ENCODE measurements at places on chromosomes 16 and 17. TPM values are rescaled to one million over a fixed set of nuclear protein-coding genes. Genes with fewer than 3 reads are reported as not detected.
A peak's percentile ranks its signal among the peaks of the same experiment; 100 is the strongest.

The SLC9A5 gene
- total RNA-seq: 2.6 TPM

The ST6GALNAC1 gene
- 8.4 TPM for total RNA-seq

DNA sequence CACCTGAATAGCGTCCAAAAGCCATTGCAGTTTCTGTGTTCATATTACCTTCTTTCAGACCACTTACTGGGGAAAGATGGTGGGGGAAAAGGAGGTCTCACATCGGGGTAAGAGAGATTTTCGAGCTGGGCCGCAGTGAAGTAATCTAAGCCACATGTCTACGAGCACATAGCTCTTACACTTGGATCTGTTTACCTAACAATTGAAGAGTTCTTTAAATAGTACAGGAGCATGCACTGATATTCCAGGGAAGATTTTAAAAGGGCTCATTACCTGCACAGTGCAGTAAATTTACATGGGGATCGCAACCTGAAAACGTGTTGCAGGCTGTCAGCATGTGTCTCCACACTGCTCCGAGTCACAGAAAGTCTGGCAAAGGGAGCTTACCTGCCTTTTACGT is 12.6 kb downstream of the MAF start:
- no peak for DNase-seq

DNA sequence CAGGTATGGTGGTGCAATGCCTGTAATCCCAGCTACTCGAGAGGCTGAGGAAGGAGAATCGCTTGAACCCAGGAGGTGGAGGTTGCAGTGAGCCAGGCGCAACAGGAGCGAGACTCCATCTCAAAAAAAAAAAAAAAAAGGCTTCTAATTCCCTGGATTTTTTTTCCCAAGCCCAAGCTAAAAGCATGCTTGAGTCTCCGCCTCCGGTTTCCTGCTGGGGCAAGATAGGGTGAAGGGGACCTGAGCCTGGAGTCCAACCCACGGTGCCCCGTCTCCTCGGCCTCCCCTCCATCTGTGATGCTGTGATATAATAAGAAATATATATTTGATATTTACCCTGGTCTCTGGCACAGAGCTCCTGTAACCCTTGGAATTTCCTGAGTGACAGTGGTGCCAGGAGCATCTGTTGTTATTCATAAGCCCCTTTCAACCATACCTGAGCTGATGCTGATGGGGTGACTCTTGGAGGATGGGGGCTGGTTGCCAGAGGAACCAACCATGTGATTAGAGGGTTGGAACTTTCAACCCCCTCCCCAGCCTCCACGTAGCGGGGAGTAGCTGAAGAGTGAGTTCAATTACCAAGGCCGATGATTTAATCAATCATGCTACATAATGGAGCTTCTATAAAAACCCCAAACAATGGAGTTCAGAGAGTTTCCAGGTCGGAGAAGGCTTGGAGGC is 12.8 kb upstream of the TNK1 start:
- no peak for DNase-seq

- peak; percentile 88 for DNase-seq
These were observed 18.1 kb upstream of the TMEM98 start for GRCh38 chr17:32909787-32910369.

- no peak for DNase-seq
These were observed 41.6 kb upstream of the IRF8 start for GRCh38 chr16:85857406-85857805.

DNA sequence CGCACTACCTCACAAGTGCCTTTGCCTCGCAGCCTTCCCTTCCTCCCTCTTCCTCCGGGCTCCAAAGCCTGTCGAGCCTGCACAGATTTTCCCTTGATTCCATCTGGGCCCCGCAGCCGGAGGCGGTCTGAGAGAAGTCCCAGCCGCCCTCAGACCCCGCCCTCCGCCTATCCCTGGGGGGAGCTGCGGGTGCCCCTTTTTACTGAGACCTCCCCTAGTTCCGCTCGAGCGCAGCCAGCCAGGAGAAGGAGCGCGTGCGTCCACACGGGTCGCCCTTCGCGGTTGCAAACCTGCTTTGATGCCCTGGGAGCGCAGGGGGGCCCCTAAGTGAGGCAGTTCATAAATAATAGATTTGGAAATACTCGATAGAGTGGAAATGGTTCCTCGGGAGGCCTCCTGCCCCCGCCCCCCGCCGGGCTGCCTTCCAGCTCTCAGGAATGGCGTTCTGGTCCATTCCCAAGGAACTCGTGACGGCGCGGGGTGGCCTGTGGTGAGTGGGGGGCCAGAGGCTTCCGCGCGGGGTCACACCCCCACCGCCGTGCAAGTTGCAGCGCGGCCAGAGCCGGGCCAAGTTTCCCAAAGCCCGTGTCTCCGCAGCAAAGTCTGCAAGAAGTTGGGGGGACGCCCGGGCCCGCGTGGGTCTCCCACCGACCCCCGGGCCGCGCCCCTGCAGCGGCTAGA is 610 bp downstream of the C16orf74 start:
- no peak for DNase-seq

DNA sequence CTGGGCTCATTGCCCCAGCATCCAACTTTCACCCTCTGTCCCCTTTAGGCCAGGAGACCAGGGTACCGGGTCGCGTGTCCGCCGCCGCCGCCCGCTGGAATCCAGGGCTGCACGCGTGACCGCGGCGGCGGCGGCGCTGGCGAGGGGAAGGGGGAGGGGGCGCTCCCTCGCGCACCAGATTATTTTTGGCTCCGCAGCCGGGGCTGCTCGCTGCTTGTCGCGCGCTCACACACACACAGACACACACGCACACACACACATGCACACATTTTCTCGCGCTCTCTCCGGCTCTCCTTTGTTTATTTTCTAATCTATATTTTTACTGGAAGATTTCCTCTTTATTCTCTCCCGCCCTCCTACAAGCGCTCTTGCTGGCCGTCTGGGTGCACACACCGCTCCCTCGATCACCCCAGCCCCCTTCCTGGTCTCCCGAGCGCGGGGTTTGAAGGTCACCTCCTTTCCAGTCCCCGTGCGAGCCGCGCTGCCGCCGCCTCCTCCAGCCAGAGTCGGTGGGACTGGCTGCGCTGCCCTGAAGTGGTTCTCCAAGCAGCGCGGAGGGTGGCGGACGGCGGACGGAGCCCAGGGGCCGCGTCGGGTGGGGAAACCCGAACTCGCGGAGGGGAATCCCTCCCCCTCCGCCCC is 921.4 kb upstream of the EEF2KMT start:
- DNase-seq: no peak

- peak; percentile 11 for DNase-seq
These were observed 583.6 kb upstream of the CDH5 start for GRCh38 chr16:65782611-65783600.

- DNase-seq: no peak
These were observed 19.5 kb downstream of the GRIN2C start for GRCh38 chr17:74839990-74840852.

DNA sequence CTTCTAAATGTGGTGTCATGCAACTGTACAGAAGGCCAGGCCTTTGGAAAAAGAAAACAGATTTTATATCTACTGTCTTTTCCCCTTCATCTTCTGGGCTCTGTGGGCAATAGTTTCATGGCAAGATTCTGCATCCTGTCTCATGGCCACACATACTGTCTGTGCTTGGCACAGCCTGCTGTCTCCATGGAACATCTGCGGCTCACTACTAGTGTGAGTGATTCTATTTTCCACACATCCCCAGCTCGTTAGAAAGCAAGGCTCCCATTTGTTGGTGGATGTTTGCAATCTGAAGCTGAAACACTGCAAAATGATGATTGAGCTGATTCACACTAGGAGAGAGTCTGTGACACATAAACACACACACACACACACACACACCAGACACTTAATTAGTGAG is 32.4 kb downstream of the CACNG3 start:
- DNase-seq: no peak

GRCh38 chr16:82105107-82105506 is 64.9 kb downstream of the MPHOSPH6 start:
- DNase-seq: no peak

GRCh38 chr17:56710986-56711385 is 117.5 kb downstream of the NOG start:
- no peak for DNase-seq

- DNase-seq: no peak
These were observed 8.7 kb upstream of the UBE2G1 start for GRCh38 chr17:4375039-4375748.

DNA sequence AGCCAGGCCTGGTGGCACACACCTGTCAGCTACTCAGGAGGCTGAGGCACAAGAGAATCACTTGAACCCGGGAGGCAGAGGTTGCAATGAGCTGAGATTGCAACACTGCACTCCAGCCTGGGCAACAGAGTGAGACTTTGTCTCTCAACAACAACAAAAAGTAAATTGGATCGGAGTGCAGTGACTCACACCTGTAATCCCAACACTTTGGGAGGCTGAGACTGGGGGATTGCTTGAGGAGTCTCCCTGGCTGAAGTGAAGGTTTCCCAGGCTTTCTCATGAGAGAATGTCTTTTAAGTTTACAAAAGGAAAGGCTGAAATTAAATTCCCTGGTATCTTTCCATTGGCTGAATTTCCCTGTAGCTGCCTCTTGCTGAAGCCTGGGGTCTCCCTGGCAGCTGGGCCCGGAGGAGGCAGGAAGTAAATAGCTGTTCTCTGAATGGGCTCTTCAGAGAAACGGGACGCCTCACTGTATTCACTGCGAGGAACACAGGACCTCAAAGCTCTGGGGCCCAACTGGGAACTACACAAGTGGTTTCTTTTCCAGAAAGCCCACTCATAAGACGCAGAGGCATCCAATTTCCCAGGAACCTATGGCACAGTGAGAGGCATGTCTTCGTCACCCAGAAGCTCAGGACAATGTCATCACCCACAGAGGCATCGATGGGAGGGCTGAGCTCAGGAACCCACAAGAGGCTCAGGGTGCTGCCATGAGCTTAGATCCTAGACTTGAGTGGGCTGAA is 77.4 kb upstream of the SMURF2 start:
- DNase-seq: no peak

- no peak for DNase-seq
These were observed 32.1 kb upstream of the BRIP1 start for GRCh38 chr17:61895391-61895790.

GRCh38 chr16:31428279-31428597 is at the start of gene COX6A2:
Gene COX6A2, minus strand, starts transcription at chr16:31428360. Its CDS starts 35 bp downstream, at chr16:31428325.
- no peak for DNase-seq

GRCh38 chr17:38510421-38511149 is 82.3 kb downstream of the ARHGAP23 start:
- no peak for DNase-seq

DNA sequence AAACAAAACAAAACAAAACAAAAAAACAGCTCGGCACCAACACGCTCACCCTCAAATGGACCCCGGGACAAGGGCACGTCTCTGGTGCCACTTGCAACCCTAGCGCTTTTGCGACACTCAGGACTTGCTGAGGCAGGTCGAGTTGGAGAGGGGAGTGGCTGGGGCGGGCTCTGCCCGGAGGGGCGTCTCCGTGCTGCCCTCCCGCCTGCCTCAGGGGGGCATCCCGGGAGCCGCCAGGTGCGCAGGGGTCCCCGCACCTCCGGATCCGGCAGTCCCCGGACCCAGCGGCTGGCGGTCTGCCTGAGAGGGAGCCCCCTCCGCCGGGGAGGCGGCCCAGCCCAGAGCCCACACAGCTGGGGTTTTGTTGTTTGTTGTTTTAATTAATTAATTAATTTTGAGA is at the start of gene SLC52A1:
Gene SLC52A1, minus strand, starts transcription at position 112 of the 400 bp plus-strand sequence. CDS start 820 bp downstream, outside the sequence.
- DNase-seq: peak; percentile 32

- no peak for DNase-seq
These were observed 10.5 kb upstream of the TSPOAP1 start for GRCh38 chr17:58338841-58339754.

- DNase-seq: no peak
These were observed 100.5 kb downstream of the XYLT1 start for GRCh38 chr16:17370223-17370707.

GRCh38 chr17:2049333-2050299 is 5.3 kb upstream of the HIC1 start:
- DNase-seq: peak; percentile 75

DNA sequence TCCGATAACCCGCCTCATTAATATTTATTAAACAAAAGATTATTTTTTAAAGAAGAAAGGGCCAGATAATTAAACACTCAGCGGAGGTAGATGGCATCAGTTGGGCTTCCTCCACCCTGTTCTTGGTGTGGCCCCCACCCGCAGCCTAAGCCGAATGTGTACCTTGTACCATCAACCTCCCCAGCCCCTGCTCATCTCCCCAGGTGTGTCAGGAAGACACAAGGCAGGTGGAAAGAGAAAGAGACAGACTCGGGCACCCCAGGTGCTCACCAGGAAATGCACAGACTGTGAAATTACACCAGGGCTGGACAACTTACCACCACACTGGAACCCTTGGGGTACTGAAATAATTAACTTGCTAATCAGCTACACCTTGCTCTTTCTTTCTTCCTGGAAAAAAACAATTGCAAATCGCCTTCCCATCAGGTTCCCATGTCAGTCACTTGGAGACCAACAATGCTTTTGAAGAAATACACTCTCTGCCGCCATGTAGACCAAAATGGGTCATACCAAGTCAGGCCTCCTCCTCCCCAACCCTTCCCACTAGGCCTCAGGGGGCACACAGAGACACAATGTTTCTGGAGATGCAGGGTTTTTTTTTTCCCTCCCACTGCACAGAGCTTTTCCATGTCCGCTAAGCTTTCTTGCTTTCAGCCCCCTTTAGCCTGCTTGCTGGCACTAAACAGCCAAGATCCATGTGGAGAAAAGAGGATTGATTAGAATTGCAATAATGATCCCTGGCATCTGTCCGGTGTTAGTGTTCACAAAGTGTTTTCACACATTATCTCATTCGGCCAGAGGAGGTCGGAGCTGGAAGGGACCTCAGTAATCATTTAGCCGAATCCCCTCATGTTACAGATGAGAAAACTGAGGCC is 8.6 kb upstream of the LHX1 start:
- no peak for DNase-seq

DNA sequence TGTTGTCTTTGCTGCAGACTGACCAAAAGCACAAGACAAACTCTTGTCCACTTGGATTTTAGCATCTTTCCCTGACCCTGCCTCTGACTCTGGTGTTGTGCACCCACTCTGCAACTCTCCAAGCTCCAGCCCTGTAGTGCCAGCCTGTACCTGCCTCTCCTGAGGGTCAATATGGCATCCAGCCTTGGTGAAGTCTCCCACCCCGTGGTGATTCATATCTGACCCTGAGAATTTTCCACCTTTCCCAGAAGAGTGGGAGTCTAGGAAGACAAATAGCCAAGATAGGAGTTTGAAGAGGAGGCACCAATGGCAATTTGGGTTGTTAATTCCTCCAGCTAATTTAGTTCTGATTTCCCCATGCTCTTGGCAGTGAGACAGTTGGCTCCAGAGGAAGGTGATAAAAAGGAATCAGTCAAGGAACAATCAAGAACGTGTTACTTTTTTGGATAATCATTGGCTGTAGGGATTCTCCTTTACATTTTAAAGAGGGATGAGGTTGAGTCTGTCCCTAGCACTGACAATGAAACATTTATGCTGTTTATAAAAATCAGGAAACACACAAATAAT is 416.0 kb downstream of the MAF start:
- no peak for DNase-seq

- DNase-seq: no peak
These were observed 139.5 kb downstream of the PRKCB start for GRCh38 chr16:23975293-23975692.
